ENCODE measurements at places on chromosomes 11 and 22.
A peak's percentile ranks its signal among the peaks of the same experiment; 100 is the strongest.

DNA sequence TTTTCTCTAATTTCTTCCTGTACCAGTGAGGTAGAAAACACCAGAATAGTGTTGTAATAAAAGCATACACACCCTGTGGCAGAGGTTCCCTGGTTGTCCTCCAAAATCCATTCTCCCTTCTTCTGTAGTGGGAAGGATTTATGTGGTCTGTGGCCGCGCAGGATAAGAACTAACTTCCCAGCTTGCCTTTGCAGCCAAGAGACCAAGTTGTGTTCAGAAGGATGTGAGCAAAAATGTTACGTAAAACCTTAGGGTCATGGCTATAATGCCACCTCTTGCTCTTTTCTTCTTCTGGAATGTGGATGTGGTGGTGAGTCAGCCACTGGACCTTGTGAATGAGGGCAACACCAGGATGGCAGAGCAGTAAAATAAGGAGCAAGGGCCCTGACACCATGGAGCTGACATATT is 28.4 kb downstream of the CCDC90B start:
- no peak for DNase-seq

DNA sequence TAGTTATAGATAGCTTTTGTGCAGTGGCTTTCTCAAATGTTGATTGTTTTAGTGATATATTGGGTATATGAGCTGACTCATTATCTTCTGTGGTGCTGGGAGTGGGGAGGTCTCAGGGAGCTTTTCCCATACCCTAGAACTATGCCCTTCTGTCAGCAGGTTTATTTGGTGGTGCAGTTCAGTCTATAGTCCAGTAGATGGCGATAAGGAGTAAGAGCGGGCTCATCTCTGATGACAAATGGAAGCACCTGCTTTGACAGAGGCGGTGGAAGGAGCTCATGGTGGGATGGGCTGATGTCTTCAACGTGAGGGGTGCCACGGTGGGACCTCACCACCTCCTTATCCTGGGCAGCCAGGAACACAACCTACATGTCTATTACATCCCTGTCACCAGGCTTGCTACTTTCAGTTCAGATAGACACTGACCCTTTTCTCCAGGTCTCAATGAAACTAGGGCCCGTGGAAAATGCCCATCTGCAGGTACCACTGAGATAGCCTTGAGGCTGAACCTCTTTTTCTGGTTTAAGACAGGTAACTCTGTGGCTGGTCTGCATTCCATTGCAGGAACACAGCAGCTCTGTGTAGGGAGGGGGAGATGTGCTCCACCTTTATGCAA is 13.0 kb upstream of the OR6A2 start:
- DNase-seq, result peak; percentile 38

GRCh38 chr11:80136991-80137390 is 696.2 kb upstream of the TENM4 start:
- no peak for DNase-seq

DNA sequence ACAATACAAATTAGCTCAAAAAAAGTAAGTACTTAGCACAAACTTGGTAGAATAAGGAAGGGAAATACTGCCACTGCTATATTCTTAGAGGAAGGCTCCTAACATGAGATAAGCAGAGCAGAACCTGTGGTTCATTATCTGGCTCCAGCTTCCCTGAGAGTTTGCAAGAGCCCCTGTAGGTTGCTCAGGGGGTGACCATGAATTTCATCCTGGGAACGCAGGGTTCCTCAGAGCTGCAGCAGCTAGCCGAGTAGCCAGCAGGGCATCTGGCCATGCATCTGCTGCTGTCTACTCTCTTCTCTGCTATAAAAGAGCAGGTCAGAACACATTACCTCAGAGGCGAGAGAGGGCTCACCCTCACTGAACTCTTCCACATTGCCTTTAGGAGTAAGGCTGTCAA is 67.3 kb downstream of the TRPC6 start:
- no peak for DNase-seq

DNA sequence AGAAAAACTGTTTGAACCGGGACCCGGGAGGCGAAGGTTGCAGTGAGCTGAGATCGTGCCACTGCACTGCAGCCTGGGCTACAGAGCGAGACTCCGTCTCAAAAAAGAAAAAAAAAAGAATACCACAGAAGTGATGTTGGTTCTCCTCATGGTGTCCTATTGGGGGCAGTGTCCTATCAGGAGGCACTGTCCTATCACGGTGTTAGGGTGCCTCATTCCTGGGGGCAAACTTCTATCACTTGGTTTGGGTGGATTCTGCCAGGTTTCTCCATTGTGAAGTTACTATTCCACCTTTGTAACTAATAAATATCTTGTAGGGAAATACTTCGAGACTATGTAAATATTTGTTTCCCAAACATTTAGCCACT is 19.6 kb downstream of the PRR14L start:
- no peak for DNase-seq

DNA sequence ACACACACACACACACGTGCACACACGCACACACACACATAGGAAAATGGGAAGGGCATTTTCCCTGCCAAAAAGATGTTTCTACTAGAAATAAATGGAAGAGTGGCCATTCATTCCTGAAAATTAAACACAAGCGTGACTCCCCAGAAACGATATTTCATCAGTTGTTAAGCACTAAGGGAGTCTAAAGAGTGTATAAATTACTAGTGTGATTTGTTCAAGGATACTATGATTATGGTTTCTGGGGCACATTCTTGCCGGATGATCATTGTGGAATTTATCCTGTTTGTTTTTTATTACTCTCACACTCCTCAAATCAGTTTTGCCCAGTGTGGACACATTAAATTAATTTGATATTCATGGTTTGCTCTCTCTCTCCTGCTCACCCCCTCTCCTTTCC is 16.4 kb upstream of the AMOTL1 start:
- DNase-seq, result no peak

- DNase-seq, result no peak
These were observed 23.4 kb upstream of the GRK3 start for GRCh38 chr22:25540908-25541660.

DNA sequence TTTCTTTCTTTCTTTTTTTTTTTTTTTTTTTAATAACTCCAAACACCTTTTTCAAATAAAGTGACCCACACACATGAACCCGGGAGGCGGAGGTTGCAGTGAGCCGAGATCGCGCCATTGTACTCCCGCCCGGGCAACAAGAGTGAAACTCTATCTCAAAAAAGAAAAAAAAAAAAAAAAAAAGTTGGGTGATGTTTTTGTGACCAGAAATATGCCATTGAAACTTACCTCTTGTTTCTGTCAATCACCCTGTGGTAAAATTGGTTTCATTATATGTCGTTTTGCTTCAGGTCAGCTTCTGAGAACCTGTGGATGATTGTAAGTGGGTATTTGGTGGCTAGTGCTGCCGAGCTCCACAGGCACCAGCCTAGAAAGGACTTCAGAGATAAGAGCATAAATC is 238.8 kb downstream of the TBC1D22A start:
- no peak for DNase-seq

- no peak for DNase-seq
These were observed 59.3 kb upstream of the NUP160 start for GRCh38 chr11:47907499-47907898.
